ENCODE measurements at places on chromosomes 7 and 10.
A peak's percentile ranks its signal among the peaks of the same experiment; 100 is the strongest.

GRCh38 chr7:149719912-149720335 lies 53.5 kb downstream of the ZNF467 start:
- H3K36me3 ChIP-seq = no peaks in the 10 kb centered on the region
- no peak for DNase-seq

GRCh38 chr10:76954838-76955237 lies 682.8 kb downstream of the KCNMA1 start:
- no peak for DNase-seq
- H3K4me3 ChIP-seq = no peak overlapping the region
- no peaks in the 10 kb centered on the region for H3K36me3 ChIP-seq
- H3K4me1 ChIP-seq = no peaks in the 10 kb centered on the region

DNA sequence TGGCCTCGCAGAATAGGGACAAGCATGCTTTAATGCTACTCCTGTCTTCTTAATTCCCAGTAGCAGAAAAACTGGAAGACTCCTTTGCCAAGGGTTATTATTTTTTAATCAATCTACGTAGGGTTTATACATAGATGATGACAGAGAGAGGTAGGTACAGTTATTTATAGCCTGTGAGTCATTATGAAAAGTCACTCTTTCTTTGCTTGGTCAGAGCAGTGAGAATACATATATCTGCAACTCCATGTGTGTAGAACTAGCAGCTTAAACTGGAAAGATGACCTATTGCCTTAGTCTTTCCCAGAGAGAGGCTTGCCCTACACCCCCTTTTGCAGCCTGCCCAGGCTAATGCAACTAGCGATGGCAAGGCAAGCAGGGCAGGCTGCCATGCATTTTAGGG lies 1050.6 kb downstream of the NRG3 start:
- no peak for DNase-seq
- H3K4me1 ChIP-seq = no peaks in the 10 kb centered on the region
- no peak overlapping the region for H3K27ac ChIP-seq
- H3K4me3 ChIP-seq = no peak overlapping the region

DNA sequence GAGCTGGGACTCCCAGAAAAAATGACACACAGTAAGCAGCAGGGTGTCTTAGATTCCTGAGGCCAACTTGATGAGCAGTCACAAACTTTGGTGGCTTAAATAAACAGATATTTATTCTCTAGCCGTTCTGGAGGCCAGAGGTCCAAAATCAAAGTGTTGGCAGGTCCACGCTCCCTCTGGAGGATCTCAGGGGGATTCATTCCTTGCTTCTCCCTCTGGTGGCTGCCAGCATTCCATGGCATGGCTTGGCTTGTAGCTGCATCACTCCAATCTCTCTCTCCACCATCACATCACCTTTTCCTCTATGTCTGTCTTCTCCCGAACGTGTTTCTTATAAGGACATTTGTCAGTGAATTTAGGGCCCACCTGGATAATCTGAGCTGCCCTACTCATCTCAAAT lies 98.4 kb downstream of the OSBPL3 start:
- no peak overlapping the region for H3K27ac ChIP-seq
- peaks cover 63% of the 10 kb centered on the region for H3K4me1 ChIP-seq
- no peak overlapping the region for H3K4me3 ChIP-seq
- no peak for DNase-seq
- H3K27me3 ChIP-seq = no peaks in the 10 kb centered on the region

- no peak overlapping the region for H3K4me3 ChIP-seq
- no peak for DNase-seq
- no peaks in the 10 kb centered on the region for H3K36me3 ChIP-seq
- no peak overlapping the region for H3K27ac ChIP-seq
- H3K27me3 ChIP-seq = no peaks in the 10 kb centered on the region
Observed at GRCh38 chr7:19296617-19297016, 151.4 kb upstream of the FERD3L start.

DNA sequence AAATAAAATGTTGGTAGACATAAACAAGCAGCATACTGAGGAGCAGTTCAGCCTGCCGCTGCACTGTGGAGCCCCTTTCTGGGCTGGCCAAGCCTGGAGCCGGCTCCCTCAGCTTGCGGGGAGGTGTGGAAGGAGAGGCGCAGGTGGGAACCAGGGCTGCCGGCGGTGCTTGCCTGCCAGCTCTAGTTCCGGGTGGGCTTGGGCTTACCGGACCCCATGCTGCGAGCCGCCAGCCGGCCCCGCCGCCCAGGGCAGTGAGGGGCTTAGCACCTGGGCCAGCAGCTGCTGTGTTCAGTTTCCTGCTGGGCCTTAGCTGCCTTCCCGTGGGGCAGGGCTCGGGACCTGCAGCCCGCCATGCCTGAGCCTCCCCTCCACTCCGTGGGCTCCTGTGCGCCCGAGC lies 672.9 kb upstream of the POM121L12 start:
- DNase-seq = no peak
- H3K36me3 ChIP-seq = no peaks in the 10 kb centered on the region
- H3K27me3 ChIP-seq = no peaks in the 10 kb centered on the region
- no peaks in the 10 kb centered on the region for H3K4me1 ChIP-seq
- no peak overlapping the region for H3K4me3 ChIP-seq

- H3K36me3 ChIP-seq = peaks cover 30% of the 10 kb centered on the region
- DNase-seq = no peak
- no peaks in the 10 kb centered on the region for H3K27me3 ChIP-seq
- H3K27ac ChIP-seq = peak overlapping the region; percentile 26
Observed at GRCh38 chr7:757741-758163, 30.7 kb upstream of the PRKAR1B start.

GRCh38 chr10:127999297-128000129 lies 92.6 kb downstream of the PTPRE start:
- no peak overlapping the region for H3K27ac ChIP-seq
- no peaks in the 10 kb centered on the region for H3K4me1 ChIP-seq
- no peak for DNase-seq
- H3K27me3 ChIP-seq = peaks cover 40% of the 10 kb centered on the region
- H3K36me3 ChIP-seq = no peaks in the 10 kb centered on the region

DNA sequence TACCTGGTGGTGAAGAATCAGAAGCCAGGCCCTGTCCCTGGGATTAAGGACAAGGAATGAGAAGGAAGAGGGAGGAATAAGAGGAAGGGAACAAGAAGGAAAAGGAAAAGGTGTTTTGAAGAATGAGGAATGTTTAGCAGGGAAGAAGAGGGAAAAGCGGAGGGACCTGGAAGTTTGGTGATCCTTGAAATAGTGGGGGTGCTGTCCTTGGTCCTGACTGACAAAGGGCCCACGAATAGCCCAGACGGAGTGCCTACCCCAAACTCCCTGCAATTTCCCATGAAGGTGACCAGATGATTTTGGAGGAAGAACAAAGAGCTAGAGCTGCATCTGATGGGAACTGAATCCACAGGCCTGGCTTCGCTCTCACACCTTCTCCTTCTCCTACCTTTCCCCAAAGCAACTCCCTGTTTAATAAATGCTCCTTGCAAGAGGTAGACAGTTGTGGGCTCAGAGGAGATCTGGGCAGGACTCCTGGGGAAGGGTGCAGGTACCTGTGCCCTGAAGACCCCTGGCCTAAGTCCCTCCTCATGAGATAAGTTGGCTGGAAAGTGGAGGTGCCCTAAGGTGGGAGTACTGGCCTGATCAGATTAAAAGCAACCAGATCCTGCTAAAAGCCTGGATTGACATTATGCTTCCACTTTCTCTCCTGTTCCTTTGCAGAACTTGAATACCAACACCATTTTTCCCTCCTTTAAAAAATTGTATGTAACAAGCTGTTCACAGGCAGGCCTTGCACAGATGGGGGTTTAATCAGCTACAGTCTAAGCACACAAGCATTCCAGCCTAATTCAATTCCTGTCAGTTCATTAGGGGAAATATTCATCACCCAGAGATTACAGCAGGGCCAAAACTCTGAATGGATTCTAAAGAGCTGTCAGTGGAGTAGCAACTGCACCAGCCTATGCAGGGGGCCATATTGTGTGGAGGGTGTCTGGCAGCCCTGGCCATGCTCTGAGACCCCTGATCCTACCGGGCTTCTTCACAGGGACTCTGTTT lies 19.4 kb downstream of the KAZALD1 start:
- peaks cover 34% of the 10 kb centered on the region for H3K27me3 ChIP-seq
- no peaks in the 10 kb centered on the region for H3K36me3 ChIP-seq
- H3K4me1 ChIP-seq = no peaks in the 10 kb centered on the region
- no peak overlapping the region for H3K4me3 ChIP-seq
- no peak for DNase-seq

GRCh38 chr7:14598978-14599377 lies 303.6 kb downstream of the DGKB start:
- DNase-seq = no peak
- no peaks in the 10 kb centered on the region for H3K27me3 ChIP-seq
- H3K36me3 ChIP-seq = no peaks in the 10 kb centered on the region
- no peaks in the 10 kb centered on the region for H3K4me1 ChIP-seq
- no peak overlapping the region for H3K4me3 ChIP-seq

DNA sequence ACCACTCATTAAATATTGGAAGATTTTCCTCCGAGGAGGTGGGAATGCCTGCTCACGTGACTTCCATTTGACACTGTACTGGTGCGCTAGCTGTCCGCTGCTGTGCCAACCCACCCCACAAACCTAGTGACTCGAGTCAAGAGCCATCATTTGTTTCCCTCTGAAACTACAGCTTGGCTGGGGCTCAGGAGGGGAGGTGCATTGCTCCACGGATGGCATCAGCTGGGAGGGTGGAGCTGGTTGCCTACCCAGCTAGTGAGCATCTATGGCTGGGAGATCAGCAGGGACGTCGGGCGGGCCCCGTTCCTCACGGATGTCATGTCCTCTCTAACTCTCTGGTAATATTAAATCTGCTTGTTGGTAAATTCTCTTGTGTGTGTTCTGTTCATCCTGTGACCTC lies 9.5 kb upstream of the FOXL3 start:
- H3K4me1 ChIP-seq = no peaks in the 10 kb centered on the region
- peaks cover 7% of the 10 kb centered on the region for H3K27me3 ChIP-seq
- H3K36me3 ChIP-seq = no peaks in the 10 kb centered on the region
- H3K27ac ChIP-seq = no peak overlapping the region
- H3K4me3 ChIP-seq = no peak overlapping the region

DNA sequence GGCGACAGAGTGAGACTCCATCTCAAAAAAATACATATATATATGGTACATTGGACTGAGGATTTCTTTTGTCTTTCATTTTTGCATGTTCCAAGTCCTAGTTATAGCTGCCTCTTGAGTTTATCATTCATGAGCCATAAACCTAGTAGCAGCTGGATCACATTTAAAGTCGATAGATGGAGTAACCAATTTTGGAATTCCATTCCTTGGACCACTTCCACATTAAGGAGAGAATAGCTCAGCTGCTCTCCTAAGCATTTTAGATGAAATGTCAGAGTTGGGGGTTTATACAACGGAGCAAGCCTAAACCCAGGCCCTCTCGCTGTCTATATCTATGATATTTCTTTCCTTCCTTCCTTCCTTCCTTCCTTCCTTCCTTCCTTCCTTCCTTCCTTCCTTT lies 141.2 kb downstream of the LYZL1 start:
- H3K4me3 ChIP-seq = no peak overlapping the region
- no peaks in the 10 kb centered on the region for H3K27me3 ChIP-seq
- H3K36me3 ChIP-seq = no peaks in the 10 kb centered on the region
- no peaks in the 10 kb centered on the region for H3K4me1 ChIP-seq
- no peak overlapping the region for H3K27ac ChIP-seq

DNA sequence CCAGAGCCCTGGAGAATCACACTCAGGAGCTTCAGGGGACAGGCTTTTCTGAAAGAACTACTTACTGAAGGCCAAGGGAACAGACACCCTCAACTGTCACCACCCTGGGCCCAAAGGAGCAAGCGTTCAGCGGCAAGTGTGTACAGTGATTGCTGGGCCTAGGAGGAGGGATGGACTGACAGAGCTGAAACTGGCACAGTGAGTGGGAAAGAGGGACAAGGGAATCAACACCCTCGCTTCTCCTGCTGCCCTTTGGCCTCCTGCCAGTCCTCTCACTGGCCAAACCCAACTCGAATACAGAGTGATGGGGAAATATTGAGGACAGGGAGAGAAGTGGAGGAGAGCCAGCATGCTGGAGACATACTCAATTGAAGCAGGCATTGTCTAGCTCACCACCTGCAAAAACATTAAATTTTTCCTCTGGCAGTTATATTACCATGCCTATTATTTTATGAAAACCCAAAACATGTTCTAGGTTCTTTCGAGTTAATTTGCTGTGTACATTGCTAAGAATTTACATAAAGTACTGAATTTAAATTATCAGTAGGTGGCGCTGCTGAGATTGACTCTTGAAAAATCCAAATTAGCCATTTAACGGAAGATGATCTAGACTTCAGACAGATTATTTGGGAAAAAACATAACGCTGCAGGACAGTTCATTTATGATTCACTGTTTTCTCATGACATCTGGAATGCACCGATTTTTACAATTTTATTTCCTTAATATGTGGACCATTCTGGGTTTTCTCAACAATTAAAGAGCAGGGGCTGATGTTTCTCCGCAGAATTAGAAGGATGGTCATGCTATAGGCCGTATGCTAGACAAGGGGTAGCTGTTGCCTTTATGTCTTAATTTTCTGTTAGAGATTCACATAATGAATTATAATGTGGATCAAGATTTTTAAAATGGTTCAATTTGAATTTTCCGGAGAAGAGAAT lies 14.7 kb upstream of the TMEM236 start:
- DNase-seq = no peak
- H3K4me3 ChIP-seq = no peak overlapping the region
- no peaks in the 10 kb centered on the region for H3K36me3 ChIP-seq

DNA sequence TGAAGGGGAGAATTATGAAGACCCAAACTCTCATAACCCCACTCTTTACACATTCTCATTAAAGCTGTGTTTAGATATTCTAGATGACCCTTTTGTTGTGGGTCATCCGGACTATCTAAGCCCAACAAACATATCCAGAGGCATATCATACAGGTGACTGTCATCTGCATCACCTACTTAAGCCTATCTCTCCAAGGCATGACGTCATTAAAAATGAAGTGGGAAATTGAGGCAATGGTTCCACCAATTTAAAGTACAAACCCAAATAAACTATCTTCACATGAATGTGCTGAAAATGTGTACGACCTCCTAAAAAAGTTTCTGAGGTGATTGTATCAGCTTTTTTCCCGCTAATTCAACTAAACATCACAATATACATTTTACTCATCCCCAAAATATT lies 4.5 kb upstream of the RALA start:
- peaks cover 15% of the 10 kb centered on the region for H3K27me3 ChIP-seq
- DNase-seq = no peak
- H3K4me1 ChIP-seq = peaks cover 11% of the 10 kb centered on the region
- peaks cover 7% of the 10 kb centered on the region for H3K36me3 ChIP-seq

- H3K27me3 ChIP-seq = no peaks in the 10 kb centered on the region
- no peak for DNase-seq
- H3K4me1 ChIP-seq = peaks cover 51% of the 10 kb centered on the region
- peaks cover 4% of the 10 kb centered on the region for H3K36me3 ChIP-seq
- H3K4me3 ChIP-seq = no peak overlapping the region
- H3K27ac ChIP-seq = no peak overlapping the region
Observed at GRCh38 chr7:37346761-37347160, 101.9 kb downstream of the ELMO1 start.

DNA sequence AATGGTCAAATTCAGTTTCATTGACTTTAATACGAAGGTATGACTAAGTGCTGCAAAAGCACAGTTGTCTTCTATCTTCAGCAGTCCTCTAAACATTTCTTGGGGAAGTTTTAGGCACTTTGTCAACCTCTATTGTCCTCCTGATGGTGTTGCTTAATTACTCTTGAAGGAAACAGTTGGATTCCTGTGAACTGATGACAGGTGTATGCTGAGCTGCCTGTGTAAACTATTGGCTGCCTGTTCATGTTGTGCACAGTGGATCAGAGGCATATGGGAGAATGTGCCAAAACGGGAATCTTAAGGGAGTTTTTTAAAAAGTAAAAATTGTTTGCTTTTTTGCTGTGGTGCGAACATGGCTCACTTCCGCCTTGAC lies 221.0 kb downstream of the AUTS2 start:
- H3K27ac ChIP-seq = no peak overlapping the region
- H3K4me1 ChIP-seq = peaks cover 2% of the 10 kb centered on the region
- no peaks in the 10 kb centered on the region for H3K36me3 ChIP-seq
- no peaks in the 10 kb centered on the region for H3K27me3 ChIP-seq
- no peak for DNase-seq
